Endothelial cell of umbilical vein (primary cell): ENCODE measurements at places on chromosomes 4 and X.

- peak; percentile 94 for DNase-seq
Measured at GRCh38 chr4:123250843-123251242, 145.8 kb upstream of the SPRY1 start.

GRCh38 chr4:19358015-19358414 is 893.7 kb upstream of the SLIT2 start:
- no peak for DNase-seq

GRCh38 chr4:109816082-109816442 is 500 bp downstream of the GAR1 start:
- DNase-seq, result no peak

GRCh38 chr4:152690706-152691651 is 11.2 kb upstream of the TMEM154 start:
- DNase-seq, result no peak

- no peak for DNase-seq
Measured at GRCh38 chr4:14096396-14096965, 469.0 kb upstream of the BOD1L1 start.

DNA sequence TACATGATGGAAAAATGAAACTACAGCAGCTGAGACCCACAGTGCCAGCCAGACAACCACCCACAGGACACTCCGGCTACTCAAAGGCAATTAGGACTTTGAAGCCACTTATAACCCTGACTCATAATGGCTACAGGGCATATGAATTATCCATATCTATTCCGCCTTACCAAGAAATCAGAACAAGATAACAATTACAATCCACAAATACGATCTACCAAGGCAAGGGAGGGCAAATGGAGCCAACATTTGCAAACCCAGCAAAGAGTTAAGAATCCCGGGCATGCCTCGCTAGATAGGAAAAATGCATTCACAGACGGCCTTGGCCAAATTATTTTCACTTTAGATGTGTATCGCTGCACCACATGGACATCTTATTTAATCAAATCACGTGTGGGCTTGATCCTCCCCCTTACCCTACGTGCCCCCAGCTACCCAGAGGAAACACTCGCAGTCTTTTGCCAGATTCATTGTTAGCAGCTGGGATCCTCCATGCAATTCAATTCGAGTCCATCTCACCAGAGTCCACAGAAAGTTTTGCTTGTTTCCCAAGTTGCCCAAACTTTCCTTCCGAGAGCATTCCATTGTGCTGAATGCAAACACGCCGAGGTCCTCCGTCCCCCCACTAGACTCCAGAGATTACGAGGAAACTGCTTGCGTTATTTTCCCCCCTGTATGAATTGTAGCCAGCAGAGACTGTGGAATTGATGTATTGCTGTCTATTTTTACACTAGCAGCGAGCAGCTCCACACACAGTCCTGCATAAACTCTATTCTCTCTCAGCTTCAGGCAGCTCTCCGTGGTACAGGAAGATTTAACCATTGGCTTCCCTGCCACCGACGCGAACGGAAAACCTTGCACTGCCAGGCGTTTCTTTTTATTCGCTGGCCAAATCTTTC is 1.2 kb downstream of the PPARGC1A start:
- DNase-seq, result no peak
